ENCODE measurements at places on chromosomes 2 and 18.
A peak's percentile ranks its signal among the peaks of the same experiment; 100 is the strongest.

DNA sequence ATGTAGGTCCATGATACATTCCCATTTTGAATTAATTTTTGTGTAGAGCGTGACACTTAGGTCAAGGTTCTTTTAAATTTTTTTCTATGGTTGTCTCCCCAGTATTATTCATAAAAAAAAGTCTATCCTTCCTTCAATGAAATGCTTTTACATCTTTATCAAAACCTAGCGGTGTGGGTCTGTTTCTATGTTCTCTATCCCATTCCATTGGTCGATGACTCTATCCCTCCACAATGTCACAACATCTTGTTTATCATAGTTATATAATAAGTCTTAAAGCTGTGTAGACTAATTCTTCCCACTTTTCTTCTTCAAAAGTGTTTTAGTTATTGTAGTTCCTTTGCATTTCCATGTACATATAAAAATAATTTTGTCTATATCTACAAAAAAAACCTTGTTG lies 47.2 kb upstream of the GPR17 start:
- no peak for DNase-seq

- DNase-seq: no peak
These were observed 1322.1 kb upstream of the ZEB2 start for GRCh38 chr2:145841973-145842372.

DNA sequence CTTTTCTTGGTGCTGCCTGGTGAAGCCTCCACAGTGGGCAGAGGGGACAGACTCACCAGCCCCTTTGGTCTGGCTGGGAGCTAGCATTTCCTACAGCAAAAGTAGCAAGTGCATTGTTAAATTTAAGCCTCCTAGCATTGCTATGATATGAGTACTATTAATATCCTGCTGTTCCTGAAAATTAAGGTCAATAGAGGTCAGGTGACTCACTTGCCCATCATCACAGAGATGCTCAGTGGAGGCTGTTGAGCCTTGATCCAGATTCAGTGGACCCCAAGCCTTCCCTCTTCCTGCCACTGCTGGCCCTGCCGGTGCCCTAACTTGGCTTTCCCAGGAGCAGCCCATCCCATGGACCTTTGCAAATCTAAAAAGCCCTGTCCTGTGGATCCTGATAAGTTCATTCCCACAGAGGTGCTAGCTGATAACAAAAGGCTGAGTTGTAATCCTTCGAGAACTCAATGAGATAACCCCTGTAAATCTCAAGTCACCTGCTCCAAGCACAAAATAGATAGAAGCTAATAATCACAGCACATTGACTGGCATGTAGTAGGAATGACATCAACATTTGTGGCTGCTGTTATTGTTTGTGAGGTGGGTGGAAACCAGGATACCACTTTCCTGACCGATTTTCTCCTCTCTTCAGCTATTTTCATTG lies 84.4 kb downstream of the THNSL2 start:
- no peak for DNase-seq

DNA sequence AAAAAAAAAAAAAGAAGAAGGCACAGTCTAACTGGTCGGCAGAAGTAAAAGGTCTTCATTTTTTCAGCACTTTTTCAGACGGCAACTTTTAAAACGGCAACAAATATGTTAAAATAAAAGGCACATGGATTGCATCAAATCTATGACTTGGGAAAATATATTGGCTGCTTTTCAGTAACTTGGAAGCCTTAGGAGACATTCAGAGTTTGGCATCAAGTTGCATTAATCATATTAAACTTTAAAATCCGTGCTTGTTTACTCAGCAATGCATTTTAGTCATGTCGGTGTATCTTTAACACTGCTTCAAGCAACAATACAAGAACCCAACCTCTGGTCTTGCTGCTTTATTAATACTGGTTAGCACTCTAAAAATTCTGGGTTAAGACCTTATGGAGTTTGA lies 111.1 kb downstream of the MEP1B start:
- no peak for DNase-seq

DNA sequence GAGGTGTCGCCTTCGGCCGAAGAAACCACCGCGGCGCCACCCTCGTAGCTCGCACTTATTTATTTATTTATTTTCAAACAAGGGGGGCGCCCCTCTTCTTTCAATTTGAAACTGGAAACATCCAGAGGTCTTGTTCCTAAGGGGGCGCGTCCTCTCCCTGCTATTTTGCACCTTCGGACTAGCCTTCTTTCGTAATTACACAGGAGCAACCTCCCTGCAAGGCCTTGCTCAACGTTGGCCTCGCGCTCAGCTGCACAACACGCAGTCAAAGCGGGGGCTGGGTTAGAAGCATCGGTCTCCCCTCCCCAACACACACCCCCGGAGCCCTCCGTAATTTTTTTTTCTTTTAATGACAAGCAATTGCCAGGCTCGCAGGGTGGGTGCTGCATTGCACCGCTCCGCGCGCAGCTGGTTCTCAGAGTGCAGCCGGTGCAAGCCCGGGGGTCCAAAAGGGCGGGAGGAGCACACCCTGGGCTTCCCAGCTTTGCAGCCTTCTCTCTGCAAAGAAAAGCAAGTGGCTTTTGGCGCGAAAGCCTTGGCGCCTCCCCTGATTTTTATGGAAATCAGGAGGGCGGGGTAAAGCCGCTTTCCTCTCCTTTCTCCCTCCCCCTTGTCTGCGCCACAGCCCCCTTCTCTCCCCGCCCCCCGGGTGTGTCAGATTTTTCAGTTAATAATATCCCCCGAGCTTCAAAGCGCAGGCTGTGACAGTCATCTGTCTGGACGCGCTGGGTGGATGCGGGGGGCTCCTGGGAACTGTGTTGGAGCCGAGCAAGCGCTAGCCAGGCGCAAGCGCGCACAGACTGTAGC lies at the start of gene MYCN:
Gene MYCN (plus strand): TSS at position 697 of the 807 bp plus-strand sequence. CDS start 1,515 bp downstream, outside the sequence.
- peak; percentile 66 for DNase-seq

- DNase-seq: no peak
These were observed 29.6 kb downstream of the LCLAT1 start for GRCh38 chr2:30476636-30477035.

DNA sequence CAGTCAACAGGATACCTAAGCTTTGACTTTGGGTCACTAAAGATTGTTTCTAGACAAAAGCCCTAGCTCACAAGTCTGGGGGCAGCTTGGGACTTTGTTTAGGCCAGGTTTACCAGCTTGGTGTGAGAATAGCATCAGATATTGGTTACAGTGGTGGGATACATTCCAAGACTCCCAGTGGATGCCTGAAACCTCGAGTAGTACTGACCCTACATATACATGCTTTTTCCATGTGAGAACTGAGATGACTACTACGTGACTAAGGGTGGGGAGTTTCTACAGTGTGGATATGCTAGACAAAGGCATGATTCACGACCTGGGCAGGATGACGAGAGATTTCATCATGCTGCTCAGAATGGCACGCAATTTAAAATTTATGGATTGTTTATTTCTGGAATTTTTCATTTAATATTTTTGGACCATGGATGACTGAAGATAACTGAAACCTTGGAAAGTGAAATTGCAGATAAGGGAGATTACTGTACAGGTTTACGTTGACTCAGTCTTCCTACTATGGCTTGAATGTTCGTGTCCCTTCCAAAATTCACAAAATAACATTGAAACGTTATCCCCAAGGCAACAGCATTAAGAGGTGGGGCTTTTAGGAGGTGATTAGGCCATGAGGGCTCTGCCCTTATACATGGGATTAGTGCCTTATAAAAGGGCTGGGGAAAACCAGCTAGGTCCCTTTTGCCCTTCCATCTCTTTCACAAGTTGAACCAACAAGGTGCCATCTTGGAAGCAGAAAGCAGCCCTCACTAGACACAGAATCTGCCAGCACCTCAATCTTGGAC lies 50.2 kb upstream of the CTAGE1 start:
- no peak for DNase-seq

DNA sequence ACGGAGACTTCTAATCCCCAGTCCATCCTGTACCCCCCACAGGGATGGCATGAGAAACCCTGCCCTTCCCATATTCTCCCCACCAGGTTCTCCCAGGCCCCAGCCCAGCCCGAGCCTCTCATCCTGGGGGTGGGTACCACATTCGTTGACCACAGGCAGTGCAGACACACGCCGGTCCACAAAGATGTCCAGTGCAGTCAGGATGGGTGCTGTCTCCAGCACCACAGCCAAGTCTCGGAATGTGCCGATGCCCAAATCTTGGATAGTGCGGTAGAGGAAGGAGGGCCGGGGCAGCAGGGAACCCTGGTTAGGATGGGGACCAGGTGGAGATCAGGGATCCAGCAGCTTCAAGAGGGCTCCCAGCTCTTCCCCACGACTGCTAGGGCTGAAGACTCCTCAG lies 4.8 kb downstream of the PRKAG3 start:
- DNase-seq: no peak

DNA sequence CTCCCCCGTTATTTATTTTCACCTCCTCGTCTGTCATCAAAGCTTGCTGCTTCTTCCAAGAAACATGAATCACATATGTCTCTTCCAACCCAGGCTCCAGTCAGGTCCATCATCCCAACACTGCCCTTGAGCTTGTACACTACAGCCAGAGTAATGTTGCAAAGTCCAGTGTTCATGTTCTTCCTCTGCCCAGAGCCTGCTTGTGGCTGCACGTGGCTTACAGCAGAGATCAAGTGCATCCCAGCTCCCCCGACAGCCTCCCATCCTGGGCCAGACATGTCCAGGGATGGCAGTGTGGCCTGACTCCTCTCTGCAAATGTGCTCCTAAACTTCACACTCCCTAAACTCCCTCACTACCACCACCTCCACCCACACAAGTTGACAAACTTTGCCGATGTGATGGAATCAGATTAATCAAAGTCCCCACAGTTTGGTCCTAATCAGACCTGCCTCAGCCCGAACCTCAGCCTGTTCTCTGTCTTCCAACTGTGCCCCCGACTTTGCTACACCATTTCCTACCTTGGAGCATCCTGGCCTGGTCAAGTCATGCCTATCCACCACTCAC lies 54.2 kb upstream of the MAPRE3 start:
- no peak for DNase-seq

DNA sequence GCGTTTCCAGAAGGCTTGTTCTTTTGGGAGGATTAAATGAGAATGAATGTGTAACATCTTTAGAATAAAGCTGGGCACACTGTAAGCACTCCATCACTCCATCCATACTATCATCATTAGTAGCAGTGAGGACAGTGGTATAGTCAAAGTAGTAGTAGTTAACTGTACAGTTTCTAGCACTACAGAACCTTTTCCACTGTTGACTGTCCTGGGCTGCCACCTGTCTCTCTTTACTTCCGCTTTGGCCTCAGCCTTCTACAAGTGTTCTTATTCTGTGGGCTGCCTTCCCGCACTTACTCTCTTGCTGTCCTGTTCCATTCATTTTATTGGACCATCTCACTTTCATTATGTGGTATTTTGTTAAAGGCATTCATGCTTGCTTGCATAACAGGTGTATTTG lies 3.3 kb downstream of the SLC9A2 start:
- no peak for DNase-seq

- peak; percentile 29 for DNase-seq
These were observed 52.3 kb downstream of the DIS3L2 start for GRCh38 chr2:232013701-232014353.

- no peak for DNase-seq
These were observed 4.8 kb downstream of the MSGN1 start for GRCh38 chr2:17821080-17821479.

GRCh38 chr2:53455094-53455493 lies 312.5 kb upstream of the CHAC2 start:
- no peak for DNase-seq

Measured in activated T-cell treated with anti-CD3 and anti-CD28 coated beads, Interleukin-2, amount 50 U/mL, for 48 hours (primary cell).